ENCODE measurements at places on chromosomes 6 and 20.

- no peak for DNase-seq
Measured at GRCh38 chr20:2305479-2305878, 9.7 kb downstream of the TGM3 start.

DNA sequence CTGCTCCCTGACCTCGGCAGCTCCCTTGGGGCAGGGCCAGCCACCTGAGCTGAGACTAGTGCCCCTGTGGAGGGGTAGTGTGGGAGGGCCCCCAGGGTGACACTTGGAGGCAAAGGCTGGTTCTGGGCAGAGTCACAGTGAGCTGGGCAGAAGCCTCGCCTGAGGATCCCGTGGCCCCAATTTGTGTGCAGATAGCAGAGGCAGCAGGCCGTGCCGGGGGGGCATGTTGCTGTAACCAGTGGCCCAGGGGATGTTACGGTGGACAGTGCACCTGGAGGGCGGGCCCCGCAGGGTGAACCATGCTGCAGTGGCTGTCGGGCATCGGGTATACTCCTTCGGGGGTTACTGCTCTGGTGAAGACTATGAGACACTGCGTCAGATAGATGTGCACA is 2.9 kb downstream of the KLHDC3 start:
- no peak for DNase-seq

- DNase-seq: no peak
Measured at GRCh38 chr20:50194422-50194830, 3.8 kb downstream of the CEBPB start.

DNA sequence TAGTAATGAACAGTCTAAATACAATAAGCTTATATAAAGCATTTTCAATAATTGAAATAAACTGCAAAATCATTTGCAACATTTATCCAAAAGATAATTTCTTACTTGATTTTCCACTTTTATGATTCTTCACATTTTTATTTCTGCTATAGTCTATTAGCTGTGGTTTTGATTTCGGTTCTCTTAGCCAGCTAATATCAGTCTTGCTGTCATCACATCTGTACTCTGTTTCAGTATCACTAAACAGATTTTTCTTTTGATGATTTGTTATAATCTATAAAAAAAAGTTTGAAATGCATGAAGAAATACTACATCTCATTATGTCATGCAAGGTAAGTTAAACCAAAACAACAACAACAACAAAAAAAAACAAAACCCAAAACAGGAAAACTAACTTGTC is 53.2 kb downstream of the SYCP2 start:
- no peak for DNase-seq

DNA sequence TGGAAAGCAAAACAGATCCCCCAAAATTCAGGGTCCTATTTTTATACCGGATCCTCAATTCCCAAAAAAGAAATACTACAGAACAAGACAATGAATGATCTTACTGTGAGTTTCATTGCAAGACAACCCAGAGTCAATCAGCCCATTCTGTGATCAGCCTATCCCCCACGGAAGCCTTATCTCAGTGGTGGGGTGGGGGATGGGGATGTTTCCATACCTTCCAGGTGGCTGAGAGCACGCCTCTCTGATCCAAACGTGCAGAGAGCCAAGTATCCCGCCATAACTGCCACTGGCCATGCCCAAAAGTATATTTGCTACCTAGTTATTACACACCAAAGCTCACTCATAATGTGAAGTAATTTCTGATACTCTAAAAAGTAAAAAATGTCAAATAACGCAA is 15.1 kb downstream of the WFDC2 start:
- DNase-seq: no peak

GRCh38 chr6:44800171-44800783 is 412.8 kb downstream of the CDC5L start:
- DNase-seq: no peak

DNA sequence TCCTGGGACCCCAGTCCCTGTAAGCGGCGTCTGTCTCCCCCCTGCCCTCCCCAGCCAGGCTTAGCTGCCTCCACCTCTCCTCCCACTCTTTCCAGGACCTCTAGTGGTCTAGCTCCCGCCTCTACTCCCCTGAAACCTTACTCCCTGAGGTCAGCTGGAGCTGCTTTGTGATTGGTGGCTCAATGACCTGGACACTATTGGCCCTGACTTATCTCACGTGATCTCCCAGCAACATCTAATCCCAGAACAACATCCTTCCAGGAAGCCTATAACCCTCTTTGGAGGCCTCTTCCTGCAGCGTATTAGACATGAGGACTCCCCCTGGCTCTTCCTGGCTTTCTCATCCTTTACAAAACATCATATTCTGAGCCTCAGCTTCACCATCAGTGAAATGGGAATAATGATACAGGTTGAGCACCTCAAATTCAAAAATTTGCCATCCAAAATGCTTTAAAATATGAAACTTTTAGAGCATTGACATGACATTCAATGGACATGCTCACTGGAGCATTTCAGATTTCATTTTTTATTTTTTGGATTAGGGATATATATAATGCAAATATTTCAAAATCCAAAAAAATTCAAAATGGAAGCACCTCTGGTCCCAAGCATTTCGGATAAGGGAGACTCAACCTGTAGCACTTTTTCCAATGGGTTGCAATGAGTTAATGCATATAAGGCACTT is 16.3 kb upstream of the SRC start:
- no peak for DNase-seq

GRCh38 chr6:15877231-15877630 is 214.4 kb upstream of the DTNBP1 start:
- DNase-seq: no peak

Measured in SK-MEL-5 (cell line).